ENCODE measurements at places on chromosomes 1 and 21.
A peak's percentile ranks its signal among the peaks of the same experiment; 100 is the strongest.

DNA sequence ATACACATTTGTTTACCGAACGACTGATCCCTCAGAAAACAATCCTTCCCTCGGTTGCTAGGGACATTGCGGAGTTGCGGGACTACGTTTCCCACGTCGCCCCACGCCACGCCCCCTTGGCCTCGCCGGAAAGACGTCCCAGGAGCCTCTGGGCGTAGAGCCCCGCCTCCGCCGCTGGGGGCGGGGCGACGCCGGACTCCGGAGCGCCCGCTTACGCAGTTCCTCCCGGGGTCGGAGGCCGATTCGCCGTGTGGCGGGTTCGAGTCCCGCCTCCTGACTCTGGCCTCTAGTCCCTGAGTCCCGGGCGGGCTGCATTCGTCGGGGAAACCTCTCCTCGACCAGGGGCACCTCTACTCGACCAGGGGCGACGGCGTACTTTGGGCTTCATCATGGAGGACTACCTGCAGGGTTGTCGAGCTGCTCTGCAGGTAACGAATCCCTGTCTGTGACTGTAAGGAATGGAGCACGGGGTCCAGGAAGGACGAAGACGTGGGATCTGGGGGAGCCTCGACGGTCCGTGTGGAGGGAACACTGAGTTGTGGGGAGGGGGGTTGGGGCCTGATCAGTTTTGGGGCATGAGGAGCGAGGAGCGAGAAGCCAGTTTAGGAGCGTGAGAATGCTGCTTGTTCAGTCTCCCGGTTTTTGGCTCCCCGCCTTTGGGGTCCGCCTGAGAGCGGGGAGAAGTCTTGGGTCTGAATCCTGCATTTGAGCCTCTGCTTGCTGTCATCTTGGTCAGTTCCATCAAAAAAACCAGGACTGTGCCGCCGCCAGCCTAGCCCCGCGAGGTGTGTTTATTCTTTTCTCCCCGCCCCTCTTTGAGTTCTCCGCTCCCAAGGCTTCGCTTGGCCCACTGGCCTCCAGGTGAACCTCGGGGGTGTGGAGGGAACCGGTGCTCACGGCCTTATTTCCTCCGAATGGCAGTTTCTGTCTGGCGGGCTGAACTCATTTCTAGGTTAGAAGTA is at the start of gene PRUNE1:
Gene PRUNE1 (plus strand): TSS at position 206 of the 962 bp plus-strand sequence. CDS start 184 bp downstream, at position 390.
- peak; percentile 90 for DNase-seq

DNA sequence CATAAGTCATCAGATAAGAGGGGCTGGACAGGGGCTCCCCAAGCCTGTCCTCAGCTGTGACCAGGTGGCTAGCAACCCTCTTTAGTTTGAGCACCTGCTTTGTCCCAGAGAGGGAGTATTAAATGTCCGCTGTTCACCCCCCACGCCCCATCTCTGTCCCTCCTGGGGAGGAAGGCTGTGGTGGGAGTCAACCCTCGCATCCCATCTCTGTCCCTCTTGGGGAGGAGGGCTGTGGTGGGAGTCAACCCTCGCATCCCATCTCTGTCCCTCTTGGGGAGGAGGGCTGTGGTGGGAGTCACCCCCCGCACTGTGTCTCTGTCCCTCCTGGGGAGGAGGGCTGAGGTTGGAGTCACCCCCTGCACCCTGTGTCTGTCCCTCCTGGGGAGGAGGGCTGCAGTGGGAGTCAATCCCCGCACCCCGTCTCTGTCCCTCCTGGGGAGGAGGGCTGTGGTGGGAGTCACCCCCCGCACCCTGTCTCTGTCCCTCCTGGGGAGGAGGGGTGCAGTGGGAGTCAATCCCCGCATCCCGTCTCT is 72.6 kb upstream of the ABCG1 start:
- no peak for DNase-seq

GRCh38 chr21:35982717-35983116 is 77.6 kb downstream of the SETD4 start:
- DNase-seq = no peak

- DNase-seq = no peak
These were observed 34.2 kb upstream of the ETS2 start for GRCh38 chr21:38771536-38771935.

- no peak for DNase-seq
These were observed 5.5 kb downstream of the C2CD2 start for GRCh38 chr21:41948078-41948895.

- no peak for DNase-seq
These were observed 22.4 kb downstream of the SYDE2 start for GRCh38 chr1:85178396-85178795.

DNA sequence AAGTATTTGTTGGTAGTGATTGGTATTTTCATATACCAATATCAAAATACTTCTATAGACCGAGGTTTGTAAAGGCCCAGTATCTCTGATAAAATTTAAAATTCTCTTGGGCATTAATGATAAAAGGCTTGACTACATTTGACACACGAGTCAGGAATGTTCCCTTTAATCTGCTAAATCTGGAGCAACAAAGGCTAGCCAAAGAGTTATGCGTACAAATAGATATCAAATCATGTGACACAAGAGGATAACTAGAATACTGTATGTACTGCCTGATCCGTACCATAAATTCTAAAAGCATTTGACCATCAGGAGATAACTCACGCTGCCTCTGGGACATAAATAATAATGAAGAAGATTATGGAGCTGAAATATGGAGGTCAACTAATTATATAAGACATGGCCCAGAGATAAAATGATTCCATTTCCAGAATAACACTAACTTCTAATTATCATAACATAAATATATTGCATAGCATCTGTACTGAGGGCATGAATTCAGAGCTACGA is 64.2 kb upstream of the SH3GLB1 start:
- no peak for DNase-seq

GRCh38 chr21:42352441-42353095 is 1.8 kb upstream of the TFF2 start:
- DNase-seq = no peak

DNA sequence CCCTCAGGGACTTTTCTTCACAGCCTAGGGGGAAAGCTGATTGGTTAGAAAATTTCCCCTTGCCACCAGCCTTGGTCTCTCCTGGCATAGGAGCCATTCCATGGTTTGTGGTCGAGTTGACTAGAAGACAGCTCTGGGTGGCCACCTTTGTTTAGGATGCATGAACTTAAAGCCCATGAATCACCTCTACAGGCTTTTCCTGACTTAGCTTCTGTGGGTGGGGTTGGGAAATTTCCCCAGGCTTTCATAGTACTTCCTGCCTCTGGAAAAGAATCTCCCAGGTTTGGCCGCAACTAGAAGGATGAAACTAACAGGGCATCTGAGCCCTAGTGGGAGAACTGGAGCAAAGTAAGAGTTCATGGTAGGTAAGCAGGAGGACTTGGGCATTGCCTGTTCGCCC is 72.6 kb downstream of the SNRPE start:
- DNase-seq = no peak

GRCh38 chr1:221729771-221730330 is 12.0 kb downstream of the DUSP10 start:
- DNase-seq = no peak

GRCh38 chr1:157584503-157584902 is 13.4 kb downstream of the FCRL4 start:
- no peak for DNase-seq

GRCh38 chr21:15293240-15293639 is 228.4 kb upstream of the NRIP1 start:
- DNase-seq = no peak

DNA sequence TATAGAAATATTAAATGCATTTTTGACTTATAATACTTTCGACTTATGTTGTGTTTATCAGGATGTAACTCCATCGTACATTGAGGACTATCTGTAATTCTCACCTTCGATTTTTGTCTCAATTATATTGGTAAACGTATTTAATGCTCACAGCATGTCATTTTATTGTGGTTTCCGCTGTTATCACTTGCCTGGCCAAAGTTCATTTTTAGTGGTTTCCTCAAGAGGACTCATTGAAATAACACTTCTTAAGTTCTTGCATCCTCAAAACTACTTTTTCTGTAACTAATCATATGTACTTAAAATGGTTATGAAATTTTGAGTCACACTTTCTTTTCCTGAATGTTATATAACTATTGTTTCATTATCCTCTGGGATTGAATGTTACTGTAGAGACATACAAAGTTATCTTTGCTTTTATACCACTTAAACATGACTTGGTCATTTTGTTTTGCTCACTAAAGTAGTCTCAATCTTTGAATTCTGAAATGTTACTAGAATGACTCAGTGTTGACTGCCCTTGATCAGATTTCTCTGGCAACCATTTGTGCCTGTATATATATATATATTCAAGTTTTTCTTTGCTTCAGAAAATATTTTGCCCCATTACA is 289.6 kb upstream of the PROX1 start:
- DNase-seq = no peak

- DNase-seq = no peak
These were observed 62.9 kb downstream of the PPP1R12B start for GRCh38 chr1:202411422-202411821.

DNA sequence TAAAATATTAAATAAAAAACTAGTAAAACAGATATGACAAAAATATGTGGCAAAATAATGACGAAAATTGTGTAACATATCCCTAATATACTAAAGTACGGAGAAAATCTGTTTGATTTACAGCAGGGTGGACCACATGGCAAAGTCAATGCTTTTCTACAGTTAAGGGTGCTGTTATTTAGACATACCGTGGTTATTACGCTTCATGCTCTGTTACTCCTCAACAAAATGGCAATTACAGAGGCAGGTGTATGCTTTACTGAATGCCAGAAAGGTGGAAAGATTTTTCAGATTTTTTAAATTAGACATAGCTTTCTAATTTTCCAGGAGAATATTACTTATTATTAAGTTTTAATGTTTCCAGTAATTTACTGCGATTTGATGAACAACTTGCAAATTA is 343.9 kb upstream of the DPYD start:
- no peak for DNase-seq

All from activated CD4-positive, alpha-beta T cell treated with anti-CD3 and anti-CD28 coated beads for 1 hour (primary cell).